ENCODE measurements at places on chromosomes 3 and 15.
A peak's percentile ranks its signal among the peaks of the same experiment; 100 is the strongest.

- ATAC-seq: peak; percentile 88
Observed at GRCh38 chr3:124845406-124845805, 41.8 kb downstream of the ITGB5 start.

- ATAC-seq: no peak
Observed at GRCh38 chr3:141763088-141763750, at the start of gene GRK7. Gene GRK7 (plus strand): TSS chr3:141763408. CDS start chr3:141778285, 14,877 bp downstream.

DNA sequence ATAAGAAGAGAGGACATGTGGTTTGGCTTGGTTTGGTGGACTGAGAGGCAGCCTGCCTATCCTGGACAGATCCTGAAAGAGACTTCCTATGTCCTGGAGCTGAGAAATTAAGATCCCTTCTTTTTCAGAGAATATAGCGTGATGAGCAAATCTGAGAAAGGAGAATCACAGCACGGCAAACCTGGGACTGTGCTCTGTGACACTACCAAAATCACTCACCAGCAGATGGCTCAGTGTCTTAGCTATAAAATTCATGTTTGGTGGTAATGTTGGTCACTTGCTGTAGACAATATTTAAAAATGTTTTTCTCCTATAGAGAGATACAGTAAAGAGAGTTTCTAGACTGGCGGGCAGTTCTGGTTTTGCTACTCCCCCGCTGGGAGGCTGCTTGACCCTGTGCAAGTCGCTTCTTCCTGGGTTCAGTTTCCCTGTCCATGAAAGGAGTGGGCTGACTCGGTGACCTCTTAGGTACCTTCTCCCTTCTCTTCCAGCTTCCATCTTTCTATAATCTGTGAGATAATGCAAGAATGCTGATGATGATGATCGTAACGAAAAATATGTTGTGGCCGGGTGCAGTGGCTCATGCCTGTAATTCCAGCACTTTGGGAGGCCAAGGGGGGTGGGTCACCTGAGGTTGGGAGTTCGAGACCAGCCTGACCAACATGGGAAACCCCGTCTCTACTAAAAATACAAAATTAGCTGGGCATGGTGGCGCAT, 7.6 kb upstream of the HES1 start:
- no peak for ATAC-seq

DNA sequence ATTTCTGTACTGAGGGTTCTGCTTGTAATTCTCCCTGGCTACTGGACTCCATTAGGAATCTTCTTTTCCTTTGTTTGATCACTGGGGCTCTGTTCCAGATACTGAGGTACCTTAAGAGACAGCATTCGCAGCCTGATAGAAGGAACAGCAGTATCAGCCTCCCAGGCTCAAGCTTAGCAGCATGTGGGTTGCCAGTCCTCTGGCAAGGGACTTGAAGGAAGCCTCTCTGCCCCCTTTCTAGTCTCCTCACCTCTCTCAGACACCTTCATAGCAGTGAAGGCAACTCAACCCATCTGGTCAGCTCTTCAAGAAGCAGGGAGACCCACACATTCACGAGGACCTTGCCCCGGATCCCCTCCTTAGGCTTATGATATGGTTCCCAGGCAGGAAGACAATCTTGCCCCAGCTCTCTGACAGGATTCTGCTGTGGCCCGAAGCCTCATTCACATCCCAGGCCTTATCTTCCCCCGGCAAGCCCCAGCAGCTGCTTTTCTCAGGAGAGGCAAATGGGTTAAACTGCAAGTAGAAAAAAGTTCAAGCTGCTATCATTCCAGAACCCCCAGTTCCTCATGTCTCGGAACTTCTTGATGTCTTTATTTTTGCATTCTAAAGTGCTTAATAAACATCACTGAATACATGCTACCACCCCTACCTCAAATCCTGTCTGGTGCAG, 153.1 kb downstream of the LIPC start:
- ATAC-seq: no peak
